DMS 273 treated with DMSO at 0.1 percent for 48 hours (cell line): ENCODE measurements at places on chromosomes 6 and 20.

DNA sequence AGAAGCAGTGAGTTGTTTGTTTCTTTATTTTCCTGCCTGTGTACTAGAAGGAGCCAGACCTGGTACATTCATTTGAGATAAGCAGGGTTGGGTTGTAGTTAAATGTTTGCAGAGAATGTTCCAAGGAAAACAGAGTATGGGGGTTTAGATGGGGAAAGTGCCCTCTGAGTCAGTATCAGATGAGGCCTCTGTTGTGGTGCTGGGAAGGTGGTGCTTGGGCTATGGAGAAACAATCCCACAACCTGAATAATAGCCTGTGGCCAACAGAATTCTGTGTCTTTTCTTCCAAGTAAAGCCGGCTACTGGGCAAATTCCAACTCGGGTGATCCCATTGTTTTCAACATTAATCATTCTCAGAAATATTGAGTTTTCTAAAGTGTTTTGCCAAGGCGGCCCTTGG is 109.3 kb downstream of the RNF144B start:
- no peak for DNase-seq

DNA sequence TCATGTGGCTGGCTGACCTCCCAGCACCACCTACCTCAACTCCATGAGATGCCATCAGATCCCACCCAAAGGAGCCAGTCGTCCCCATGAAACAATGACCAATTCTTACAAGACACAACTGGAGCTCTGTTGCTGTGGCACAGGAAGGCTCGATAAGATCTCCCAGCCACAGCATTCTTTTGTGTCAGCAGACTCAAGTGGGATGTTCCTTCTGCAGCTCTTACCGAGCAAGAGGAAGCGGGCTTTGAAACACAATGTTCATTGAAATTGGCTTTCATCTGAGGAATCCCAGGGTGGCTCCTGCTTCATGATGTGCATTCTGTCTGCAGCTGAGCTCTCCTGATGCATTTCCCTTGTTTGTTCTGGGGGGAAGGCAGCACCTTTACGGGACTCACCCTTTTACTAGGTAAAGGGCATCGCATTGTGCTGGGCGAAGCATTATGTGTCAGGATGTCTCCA is 222.0 kb upstream of the SGK1 start:
- DNase-seq: no peak

DNA sequence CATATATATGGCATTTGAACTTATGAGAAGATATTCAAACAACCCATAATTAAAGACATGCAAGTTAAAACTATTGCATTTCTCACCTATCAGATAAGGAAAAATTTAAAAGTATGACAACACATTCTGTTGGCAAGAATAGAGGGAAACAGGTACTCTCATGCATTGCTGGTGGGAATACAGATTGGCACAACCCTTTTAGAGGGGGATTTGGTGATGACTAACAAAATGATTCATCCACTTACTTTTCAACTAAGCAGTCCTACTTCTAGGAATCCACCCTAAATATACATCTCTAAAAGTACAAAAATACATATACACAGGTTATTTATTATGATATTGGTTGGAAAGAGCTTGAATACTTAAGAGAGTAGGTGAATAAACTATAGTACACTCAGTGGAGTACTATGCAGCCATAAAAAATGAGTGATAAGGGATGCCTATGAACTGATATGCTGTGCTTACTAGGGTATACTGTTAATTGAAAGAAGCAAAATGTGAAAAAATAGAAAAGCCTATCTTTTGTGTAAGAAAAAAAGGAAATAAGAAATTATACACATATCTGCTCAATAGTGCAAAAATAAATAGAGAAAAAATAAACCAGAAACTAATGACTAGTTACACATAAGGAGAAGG is 42.2 kb downstream of the ADAT2 start:
- no peak for DNase-seq

DNA sequence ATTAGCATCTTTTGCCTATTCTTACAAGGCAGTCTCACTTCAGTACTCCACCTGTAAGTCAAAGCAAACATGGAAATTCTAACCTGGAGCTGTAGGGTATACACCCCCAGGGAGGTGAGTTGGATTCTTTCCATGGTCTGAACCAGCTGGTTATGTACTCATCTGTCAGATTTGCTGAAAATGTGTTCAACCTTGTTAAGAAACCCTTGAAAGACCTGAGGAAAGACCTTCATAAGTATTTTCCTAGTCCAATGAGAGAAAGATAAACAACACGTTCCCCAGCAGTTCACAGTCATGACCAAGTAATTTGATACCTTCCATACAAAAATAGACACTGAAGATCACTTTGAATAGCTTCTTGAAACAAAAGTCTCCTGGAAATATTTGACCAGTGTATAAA is 42.5 kb downstream of the ID4 start:
- DNase-seq: no peak

DNA sequence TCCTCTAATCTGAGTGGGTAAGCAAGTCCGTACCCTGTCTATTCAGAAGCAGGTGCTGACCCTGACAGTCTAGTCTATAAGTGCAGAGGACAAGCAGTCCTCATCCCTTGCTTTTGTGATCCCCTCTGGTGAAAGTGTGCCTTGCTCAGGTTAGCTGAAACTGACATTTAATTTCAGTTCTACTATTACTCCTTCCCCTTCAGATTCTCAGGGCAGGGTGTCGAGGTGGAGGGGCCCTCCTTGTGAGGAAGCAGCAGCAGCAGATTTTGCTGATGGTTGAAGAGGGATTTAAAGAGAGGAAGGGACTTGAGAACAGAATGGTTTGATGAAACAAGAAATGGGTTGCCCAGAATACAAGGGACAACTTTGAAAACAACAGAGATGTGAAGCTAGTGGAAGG is 309.3 kb downstream of the CLIC5 start:
- no peak for DNase-seq

GRCh38 chr20:46122516-46123481 is 4.7 kb downstream of the CD40 start:
- DNase-seq: no peak

- no peak for DNase-seq
Observed at GRCh38 chr20:31951203-31951529, 680 bp downstream of the PDRG1 start.

GRCh38 chr20:33676652-33677645 is 2.7 kb upstream of the NECAB3 start:
- DNase-seq: no peak

- no peak for DNase-seq
Observed at GRCh38 chr20:10079964-10080363, 45.2 kb downstream of the ANKEF1 start.

DNA sequence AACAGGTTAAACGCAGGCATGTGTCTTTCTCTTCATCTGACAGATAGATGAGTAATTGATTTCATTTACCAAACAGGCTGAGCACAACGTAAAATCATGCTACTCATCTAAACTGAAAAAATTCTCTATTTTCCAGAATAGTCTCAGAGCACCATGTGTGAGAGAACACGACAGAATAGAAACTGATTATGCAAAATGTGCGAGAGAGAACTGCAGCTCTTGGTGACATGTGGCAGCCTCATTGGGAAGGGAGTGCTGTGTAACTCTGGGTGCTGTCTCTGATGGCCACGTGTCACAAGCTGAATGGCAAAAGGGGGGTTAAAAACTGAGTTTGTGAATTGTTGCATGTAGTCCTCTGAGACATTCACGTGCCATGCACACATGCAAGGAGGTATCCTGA is 143.7 kb upstream of the ATXN1 start:
- DNase-seq: no peak

DNA sequence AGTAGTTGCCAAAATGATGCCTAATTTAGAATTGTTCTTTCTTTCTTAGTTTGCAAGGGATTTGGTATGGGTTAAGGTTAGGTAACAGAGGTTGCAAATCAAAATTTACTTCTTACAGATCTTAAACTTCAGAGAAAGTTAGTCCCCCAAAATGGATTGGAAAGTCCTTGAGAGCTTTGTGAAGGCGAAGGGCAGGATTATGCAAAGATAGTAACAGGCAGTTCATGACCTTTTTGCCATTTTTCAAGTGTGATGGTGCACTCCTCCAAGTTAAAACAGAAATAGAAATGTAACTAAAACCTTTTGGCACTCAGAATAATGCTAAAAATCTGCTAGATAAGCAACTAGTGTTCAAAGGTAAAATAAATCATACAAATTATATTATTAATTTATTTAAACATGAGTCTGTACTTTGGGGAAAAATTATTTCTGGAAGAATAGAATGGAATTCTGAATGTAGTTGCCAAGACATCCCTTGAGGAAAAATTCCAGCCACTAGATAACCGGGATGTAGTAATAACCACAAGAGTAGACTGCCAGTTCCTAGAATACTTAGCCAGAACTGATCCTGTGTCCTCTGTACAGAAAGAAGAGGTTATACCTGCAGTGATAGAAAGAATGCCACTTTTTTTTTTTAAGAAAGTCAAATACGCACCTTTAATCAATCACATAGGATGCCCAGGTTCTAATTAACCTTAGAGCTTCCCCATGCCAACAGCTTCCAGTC is 31.8 kb upstream of the DAAM2 start:
- DNase-seq: no peak

GRCh38 chr20:50193836-50194421 is 3.3 kb downstream of the CEBPB start:
- no peak for DNase-seq

- DNase-seq: peak; percentile 2
Observed at GRCh38 chr20:51639206-51639832, 96.8 kb upstream of the NFATC2 start.

- DNase-seq: no peak
Observed at GRCh38 chr6:170280689-170281045, 10.2 kb downstream of the DLL1 start.

- no peak for DNase-seq
Observed at GRCh38 chr20:44066645-44067606, 120.1 kb downstream of the JPH2 start.

GRCh38 chr6:31399589-31400466 is 3.6 kb upstream of the MICA start:
- DNase-seq: peak; percentile 73

DNA sequence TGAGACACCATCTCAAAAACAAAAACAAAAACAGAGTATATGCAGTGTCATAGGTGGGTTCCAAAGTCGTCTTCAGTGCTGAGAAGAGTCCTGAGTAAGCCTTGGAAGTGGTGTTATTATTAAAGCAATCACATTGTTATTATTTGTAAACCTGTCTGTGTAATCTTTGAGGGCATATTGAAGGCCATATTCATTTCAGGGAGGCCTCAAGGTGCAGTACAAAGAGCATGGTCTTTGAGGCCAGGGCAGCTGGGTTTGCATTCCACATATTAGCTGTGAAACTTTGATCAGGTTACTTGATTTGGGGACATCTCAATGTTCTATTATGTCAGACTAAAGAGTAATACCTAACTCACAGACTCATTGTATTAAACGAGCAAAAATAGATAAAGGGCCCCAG is 139.3 kb upstream of the SOX4 start:
- no peak for DNase-seq

GRCh38 chr6:127300411-127300810 is 33.7 kb downstream of the RNF146 start:
- DNase-seq: no peak

DNA sequence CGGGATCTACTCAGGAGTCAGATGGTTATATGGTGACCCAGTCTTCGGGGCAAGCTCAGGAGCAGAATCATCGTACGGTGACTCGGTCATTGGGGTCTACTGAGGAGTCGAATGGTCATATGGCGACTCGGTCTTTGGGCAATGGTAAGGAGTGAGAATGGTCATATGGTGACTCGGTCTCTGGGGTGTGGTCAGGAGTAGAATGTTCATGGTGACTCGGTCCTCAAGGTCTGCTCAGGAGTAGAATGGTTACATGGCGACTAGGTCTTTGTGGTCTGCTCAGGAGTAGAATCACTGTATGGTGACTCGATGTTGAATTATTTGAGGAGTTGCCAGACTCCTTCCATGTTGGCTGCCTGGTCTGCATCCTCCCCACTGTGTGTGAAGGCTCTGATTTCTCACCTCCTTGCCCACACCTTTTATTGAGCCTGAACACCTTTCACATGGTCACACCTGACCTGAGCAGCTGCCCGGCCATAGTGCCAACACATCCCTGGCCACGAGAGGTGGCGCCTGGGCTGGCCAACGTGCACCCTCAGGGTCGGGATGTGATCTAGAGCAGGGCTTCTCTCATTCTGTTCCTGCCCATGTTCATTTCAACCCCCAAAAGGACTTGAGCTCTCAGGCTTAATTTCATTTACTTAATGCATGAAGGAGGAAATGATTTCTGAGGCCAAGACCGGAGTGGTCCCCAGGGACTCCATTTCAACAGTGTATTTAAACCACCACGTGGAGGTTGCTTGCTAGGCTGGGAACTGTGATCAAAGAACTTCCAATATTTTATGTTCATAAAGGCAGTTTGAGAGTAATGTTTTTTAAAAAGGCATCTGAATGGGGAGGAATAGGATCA is 119.5 kb downstream of the PHACTR3 start:
- DNase-seq: no peak

GRCh38 chr6:39266782-39267355 is 37.6 kb upstream of the KCNK5 start:
- DNase-seq: no peak

DNA sequence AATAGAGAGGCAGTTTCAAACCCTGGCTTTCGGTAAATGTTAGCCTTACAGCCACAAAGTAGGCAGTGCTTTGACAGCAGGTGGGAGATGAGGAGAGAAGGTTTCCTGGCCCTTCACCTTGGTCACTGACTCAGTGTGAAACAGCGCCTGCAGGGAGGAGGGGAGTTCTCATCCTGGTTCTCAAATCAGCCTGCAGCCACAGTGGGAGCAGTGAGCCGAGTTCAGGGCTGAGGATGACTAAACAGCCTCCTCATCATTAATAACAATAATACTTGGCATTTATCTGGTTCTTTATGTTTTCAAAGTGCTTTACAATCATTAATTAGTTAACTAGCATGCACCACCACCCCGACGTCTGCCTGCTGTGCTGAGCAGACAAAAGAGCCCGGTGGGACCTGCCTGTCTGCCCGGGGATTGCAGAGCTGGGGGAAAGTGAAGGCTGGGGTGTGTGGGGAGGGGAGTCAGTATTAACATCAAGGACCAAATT is 59.6 kb downstream of the PRDM1 start:
- DNase-seq: no peak

DNA sequence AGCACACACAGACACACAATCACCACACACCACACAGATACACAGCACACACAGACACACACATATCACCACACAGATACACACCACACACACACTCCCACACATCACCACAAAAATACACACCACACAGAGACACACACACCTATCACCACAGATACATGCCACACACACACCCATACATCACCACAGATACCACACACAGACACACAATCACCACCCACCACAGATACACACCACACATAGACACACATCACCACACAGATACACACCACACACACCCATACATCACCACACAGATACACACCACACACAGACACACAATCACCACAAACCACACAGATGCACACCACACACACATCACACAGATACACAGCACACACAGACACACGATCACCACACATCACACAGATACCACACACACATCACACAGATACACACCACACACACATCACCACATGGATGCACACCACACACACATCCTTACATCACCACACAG is 74.0 kb downstream of the GRM4 start:
- DNase-seq: no peak
